ENCODE measurements at places on chromosomes 1 and 21. TPM values are rescaled to one million over a fixed set of nuclear protein-coding genes. Genes with fewer than 3 reads are reported as not detected.

Gene LRRC8C
- total RNA-seq: 50.5 TPM

Gene S100A16
- total RNA-seq: not detected

Gene CELF3
- not detected for total RNA-seq

Gene PLPPR5
- not detected for total RNA-seq

Gene SYT11
- total RNA-seq: 1.4 TPM

Gene AMIGO1
- 2.1 TPM for total RNA-seq

Gene SPRR3
- total RNA-seq: not detected

Gene FAM3B
- total RNA-seq: not detected

DNA sequence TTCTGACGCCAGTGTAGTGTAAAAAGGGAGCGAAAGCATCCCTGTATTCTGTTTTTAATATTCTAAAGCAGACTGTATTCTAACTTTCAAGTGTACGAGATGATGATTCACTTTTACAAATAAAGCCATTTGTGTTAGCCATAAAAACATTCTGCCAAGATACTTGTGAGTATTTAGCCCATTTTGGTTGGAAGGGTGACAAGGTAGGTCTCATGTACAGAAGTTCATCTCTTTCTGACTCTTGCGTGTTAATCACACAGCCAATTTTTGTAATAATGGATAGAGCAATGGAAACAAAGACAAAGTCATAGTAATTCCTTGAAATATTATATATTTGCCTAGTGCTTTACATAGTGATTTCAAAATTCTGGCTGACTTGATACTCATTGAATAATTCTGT lies 125.3 kb upstream of the GREM2 start:
- no peak overlapping the region for H3K4me3 ChIP-seq
- no peaks in the 10 kb centered on the region for H3K36me3 ChIP-seq
- H3K27me3 ChIP-seq: no peaks in the 10 kb centered on the region
- no peaks in the 10 kb centered on the region for H3K4me1 ChIP-seq
- H3K27ac ChIP-seq: no peak overlapping the region

DNA sequence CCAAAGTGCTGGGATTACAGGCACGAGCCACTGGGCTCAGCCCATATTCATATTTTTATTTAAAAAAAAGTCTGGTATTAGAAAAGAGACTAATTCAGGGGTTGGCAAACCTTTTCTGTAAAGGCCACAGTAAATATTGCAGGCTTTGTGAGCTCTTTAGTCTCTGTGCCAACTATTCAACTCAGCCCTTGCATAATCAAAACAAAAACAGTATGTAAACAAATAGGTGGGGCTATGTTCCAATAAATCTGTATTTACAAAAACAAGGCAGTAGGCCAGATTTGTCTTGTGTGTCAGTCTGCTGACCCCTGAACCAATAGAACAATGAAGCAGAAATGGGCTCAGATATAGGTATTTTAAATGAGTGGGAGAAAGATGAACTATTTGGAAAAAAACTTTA lies 49.3 kb downstream of the CDC42BPA start:
- H3K4me3 ChIP-seq: no peak overlapping the region
- H3K27me3 ChIP-seq: peaks cover 5% of the 10 kb centered on the region
- H3K27ac ChIP-seq: no peak overlapping the region

DNA sequence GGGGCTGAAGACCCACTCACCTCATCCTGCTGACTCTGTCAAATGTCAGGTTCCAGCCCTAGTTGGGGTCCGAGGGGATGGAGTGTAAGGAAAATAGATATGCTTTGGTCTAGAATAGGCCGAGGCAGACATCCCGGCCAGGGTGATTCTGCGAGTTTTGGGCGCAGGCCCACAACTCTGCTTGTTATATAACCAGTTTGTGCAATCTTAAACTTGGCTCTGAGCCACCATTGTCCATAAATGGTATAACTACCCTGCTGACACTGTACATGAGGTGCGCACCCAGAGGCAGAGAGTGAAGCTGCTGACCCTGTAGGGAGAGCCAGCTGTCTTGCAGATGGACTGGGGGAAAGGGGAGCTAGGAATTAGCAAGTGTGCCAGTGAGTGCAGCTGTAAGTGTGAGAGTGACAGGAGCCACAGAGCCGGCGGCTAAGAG lies 1388.8 kb downstream of the AMY1C start:
- no peak overlapping the region for H3K4me3 ChIP-seq
- H3K36me3 ChIP-seq: no peaks in the 10 kb centered on the region
- no peaks in the 10 kb centered on the region for H3K4me1 ChIP-seq
- no peak for DNase-seq

DNA sequence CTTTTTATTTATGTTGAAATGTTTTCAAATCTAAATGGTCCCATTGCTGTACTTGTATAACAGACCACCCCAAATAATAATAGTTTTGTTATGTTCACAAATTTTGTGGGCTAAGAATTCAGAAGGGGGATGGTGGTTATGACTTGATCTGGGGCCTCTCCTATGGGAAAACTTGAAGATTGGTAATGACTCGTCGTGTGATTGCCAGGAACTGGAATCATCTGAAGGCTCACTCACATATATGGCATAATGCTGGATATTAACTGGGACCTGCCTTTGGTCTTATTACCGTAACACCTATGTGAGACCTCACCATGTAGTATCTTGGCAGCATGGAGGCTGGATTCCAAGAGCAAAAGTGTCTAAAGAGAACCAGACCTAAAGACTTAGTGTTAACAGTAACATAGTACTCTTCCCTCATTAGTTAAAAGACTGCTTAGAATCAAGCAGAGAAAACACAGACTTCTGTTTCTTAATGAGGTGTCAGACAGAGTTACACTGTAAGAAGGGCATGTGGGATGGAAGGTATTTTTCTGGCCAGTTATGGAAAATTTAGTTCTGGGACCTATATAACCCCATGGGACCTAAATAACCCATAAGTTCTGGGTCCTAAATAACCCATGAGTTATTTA lies 11.9 kb downstream of the LYPLAL1 start:
- H3K36me3 ChIP-seq: no peaks in the 10 kb centered on the region
- DNase-seq: no peak
- no peak overlapping the region for H3K4me3 ChIP-seq
- H3K4me1 ChIP-seq: no peaks in the 10 kb centered on the region

DNA sequence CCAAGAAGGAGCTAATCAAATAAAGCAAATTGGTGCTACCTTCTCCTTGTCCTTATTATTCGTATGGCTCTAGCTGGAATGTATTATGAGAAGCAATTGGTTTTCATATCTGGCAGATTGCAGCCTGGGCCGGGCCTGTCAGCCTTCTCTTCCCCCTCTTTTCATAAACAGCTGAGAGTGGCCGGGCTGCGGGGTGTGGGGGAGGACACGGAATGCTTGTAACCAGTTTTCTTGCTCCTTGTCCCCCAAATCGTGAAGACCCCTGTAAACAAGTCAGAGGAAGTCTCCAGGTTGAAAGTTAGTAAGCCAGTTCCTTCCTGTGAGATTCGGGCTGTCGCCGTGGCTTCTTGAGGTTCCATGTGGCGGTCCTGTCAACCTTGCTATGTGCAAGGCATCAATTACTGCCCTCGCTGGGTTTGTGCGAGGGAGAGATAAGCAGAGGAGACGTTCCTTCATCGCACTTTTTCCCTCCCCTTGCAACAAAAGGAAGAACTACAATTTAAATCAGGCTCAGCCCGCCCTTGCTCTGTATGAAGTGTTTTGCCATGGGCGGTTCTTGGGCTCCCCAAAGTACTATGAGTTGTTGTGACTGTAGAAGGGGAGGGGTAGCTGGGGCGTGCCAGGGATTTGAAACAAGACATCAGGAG lies 450.7 kb downstream of the CAMTA1 start:
- no peaks in the 10 kb centered on the region for H3K36me3 ChIP-seq
- H3K4me3 ChIP-seq: no peak overlapping the region

- no peaks in the 10 kb centered on the region for H3K27me3 ChIP-seq
- no peak overlapping the region for H3K27ac ChIP-seq
- H3K4me3 ChIP-seq: peak overlapping the region; percentile 18
- H3K36me3 ChIP-seq: no peaks in the 10 kb centered on the region
Measured at GRCh38 chr1:148362626-148363438, 120.3 kb downstream of the PPIAL4G start.

DNA sequence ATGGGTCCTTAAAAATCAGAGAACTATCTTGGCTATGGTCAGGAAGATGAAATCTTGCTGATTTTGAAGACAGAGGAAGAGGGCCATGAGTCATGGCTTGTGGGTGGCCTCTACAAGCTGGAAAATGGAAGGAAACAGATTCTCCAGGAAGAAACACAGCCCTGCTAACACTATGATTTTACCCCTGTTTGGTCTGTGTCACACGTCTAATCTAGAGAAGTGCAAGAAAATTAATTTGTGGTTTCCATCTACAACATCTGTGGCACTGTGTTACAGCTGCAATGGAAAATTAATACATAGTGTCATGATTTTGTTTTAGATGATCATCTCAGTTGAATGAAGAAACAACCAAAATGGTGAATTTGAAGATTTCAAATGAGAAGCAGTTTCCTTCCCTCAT lies 288.7 kb upstream of the NRIP1 start:
- no peaks in the 10 kb centered on the region for H3K27me3 ChIP-seq
- no peak for DNase-seq
- H3K27ac ChIP-seq: no peak overlapping the region
- no peak overlapping the region for H3K4me3 ChIP-seq
- no peaks in the 10 kb centered on the region for H3K4me1 ChIP-seq
- no peaks in the 10 kb centered on the region for H3K36me3 ChIP-seq

DNA sequence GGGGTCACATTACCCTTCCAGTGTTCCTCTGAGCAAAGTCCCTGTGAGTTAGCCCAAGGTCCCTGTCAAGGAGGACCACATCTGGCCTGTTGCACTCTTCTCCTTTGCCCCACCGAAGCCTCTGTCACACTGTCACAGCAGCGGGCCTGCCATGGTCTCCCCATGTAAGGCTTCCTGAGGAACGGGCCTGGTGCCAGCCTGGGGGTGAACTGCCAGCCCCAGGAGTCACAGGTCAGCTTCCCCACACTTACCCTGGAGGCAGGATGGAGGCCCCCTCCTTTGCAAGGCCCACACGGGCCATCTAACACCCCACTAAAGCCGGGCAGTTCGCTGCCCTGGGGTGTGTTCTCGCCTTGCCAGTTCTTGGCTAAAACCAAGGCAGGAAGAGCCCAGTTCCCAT lies 14.1 kb downstream of the TNFRSF1B start:
- no peak overlapping the region for H3K4me3 ChIP-seq
- peak overlapping the region; percentile 82 for H3K27ac ChIP-seq
- peaks cover 45% of the 10 kb centered on the region for H3K4me1 ChIP-seq
- no peak for DNase-seq

DNA sequence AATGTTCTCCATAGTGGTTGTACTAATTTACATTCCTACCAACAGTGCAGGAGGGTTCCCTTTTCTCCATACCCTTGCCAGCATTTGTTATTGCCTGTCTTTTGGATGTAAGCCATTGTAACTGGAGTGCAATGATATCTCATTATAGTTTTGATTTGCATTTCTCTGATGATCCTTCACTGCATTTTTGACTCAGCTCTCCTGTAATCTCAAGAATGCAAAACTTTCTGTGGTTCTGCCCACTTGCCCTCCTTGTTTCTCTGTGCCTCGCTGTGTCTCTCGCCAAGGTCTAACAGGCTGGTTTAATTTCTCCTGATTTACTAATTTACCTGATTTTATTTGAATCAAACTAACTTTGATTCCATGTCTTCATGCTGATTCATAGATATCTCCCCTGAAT lies 407.9 kb downstream of the ZP4 start:
- no peaks in the 10 kb centered on the region for H3K27me3 ChIP-seq
- no peaks in the 10 kb centered on the region for H3K36me3 ChIP-seq
- H3K27ac ChIP-seq: no peak overlapping the region

GRCh38 chr1:55774446-55774845 lies 559.3 kb upstream of the USP24 start:
- no peak overlapping the region for H3K27ac ChIP-seq
- DNase-seq: no peak
- no peaks in the 10 kb centered on the region for H3K27me3 ChIP-seq
- H3K4me3 ChIP-seq: no peak overlapping the region
- H3K36me3 ChIP-seq: no peaks in the 10 kb centered on the region
- H3K4me1 ChIP-seq: no peaks in the 10 kb centered on the region

GRCh38 chr1:169024800-169025271 lies 81.7 kb upstream of the ATP1B1 start:
- H3K36me3 ChIP-seq: no peaks in the 10 kb centered on the region
- H3K27me3 ChIP-seq: no peaks in the 10 kb centered on the region
- H3K27ac ChIP-seq: no peak overlapping the region
- H3K4me1 ChIP-seq: no peaks in the 10 kb centered on the region
- no peak overlapping the region for H3K4me3 ChIP-seq

DNA sequence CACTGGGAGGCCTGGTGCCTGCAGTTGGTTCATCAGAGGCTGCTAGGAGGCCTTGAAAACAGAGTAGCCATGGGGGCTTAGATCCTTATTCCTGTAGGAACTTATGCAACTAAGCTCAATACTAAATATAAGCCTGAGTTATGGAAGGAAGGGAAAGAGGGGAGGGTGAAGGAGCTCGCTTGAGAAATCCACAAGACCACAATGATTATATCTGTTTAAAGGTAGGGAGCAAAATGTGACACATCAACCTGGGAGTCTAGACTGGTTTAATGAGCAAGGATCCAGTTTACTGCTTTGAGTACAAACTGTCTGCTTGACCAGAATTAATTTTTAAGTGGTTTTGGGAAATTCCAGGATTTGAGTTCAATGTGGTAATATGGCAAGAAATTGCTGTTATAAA lies 20.4 kb upstream of the ANGPTL7 start:
- no peak for DNase-seq
- H3K4me1 ChIP-seq: no peaks in the 10 kb centered on the region
- no peak overlapping the region for H3K4me3 ChIP-seq
- no peaks in the 10 kb centered on the region for H3K27me3 ChIP-seq
- peaks cover 13% of the 10 kb centered on the region for H3K36me3 ChIP-seq

DNA sequence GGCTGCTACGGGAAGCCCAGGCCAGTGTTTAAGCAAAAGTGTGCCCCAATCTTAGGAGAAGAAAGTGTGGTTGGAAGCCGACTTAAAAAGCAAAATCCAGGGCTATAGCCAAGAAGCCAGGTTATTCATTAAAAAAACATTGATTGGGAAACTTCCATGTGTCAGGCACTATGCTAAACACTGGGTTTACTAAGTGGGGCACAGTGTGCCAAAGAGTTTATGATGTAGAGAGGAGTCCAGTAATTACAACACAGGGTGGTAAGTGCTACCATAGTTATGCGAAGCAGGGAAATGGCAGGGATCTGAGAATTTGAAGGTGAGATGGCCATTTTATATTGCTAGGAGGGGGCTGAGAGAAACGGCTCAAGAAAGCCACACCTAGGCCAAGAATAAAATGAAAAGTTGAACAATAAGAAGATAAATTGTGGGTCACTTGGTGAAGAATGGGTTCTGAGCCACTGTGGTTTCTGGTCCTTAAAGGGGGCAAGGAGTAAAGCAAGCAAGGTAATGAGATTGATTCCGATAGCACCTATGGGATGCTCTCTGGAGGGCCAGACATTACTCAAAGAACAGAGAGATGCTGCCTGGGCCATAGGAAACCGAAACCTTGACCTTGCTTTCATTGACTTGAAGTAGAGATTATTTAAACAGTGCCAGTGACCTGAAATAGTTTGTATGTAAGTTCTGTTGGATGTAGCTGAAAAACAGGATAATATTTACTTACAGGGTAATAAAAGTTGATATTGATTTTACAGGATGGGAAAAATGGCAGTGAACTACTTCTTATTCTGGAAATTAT lies 177.8 kb downstream of the GIPC2 start:
- H3K4me3 ChIP-seq: no peak overlapping the region
- no peak overlapping the region for H3K27ac ChIP-seq
- H3K36me3 ChIP-seq: no peaks in the 10 kb centered on the region
- no peaks in the 10 kb centered on the region for H3K27me3 ChIP-seq
- no peak for DNase-seq
